ENCODE measurements at places on chromosomes 11 and 22.

DNA sequence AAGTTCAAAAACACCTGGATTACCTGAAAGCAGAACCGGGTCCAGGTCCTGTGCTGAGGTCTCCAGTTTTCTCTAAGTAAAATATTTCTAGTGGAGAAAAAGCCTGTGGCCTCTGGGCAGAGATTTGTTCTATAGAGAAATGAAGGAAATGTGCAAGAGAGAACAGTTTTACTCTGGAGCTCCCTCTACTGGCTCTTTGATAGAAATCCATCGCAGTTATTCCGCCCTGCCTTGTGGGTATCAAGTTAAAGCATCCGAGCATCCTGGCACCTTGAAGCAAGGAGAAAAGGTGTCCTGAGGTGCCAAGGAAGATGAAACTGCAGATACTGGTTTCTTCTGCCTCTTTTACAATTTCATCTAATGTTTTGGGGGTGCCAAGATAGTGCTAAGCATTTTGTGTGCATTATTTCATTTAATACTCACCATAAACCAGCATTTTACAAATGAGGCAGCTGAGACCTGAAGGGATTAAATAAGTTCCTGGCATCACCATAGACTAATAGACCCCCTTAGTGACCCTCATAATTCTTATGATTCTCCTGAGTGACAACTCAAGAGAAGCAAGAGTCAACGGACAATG, 113.1 kb upstream of the HSD17B12 start:
- H3K36me3 ChIP-seq: no peaks in the 10 kb centered on the region
- peaks cover 59% of the 10 kb centered on the region for H3K27me3 ChIP-seq
- DNase-seq: peak; percentile 70
- no peaks in the 10 kb centered on the region for H3K4me1 ChIP-seq
- H3K4me3 ChIP-seq: no peak overlapping the region

- no peaks in the 10 kb centered on the region for H3K4me1 ChIP-seq
- no peak overlapping the region for H3K4me3 ChIP-seq
- peaks cover 45% of the 10 kb centered on the region for H3K27me3 ChIP-seq
Measured at GRCh38 chr11:98107736-98108135, 913.0 kb upstream of the CNTN5 start.

DNA sequence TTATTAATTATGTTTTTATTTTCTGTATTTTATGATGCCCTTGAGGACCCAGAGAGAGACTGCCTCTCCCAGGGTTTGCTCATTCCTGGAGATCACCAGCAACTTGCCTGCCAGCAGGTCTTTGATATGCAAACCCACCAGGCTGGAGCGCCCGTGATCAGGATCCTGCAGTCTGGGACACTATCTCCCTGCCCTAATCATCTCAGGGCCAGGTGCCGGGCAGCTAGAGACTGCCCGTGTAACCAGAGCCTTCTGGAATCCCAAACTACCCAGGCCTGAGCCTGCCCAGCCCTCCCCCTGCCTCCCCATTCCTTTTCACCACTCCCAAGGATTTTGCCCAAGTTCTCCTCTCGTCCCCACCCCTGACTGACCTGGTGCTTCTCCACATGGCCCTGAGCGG, 52.2 kb upstream of the B3GAT1 start:
- no peaks in the 10 kb centered on the region for H3K4me1 ChIP-seq
- H3K36me3 ChIP-seq: no peaks in the 10 kb centered on the region
- no peak for DNase-seq
- no peak overlapping the region for H3K27ac ChIP-seq
- no peak overlapping the region for H3K4me3 ChIP-seq

DNA sequence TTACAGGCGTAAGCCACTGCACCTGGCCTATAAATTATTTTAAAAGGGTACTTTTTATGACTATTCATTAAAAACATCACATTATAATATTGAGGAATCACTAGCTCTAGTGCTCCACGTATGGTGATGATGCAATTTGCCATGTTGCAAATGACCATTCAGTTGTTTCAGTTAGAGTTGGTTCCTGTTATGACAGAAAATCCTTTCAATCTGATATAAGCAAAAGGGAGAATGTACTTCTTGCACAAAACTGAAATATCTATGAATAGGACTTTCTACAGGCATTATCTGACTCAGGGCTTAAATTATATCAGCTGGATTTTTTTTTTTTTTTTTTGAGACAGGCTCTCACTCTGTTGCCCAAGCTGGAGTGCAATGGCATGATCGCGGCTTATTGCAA, 45.6 kb upstream of the RRM1 start:
- DNase-seq: no peak
- H3K27me3 ChIP-seq: no peaks in the 10 kb centered on the region
- peaks cover 20% of the 10 kb centered on the region for H3K4me1 ChIP-seq
- H3K36me3 ChIP-seq: peaks cover 6% of the 10 kb centered on the region
- H3K4me3 ChIP-seq: no peak overlapping the region

GRCh38 chr11:48056325-48057183, 76.2 kb downstream of the PTPRJ start:
- DNase-seq: no peak
- H3K4me3 ChIP-seq: no peak overlapping the region
- no peaks in the 10 kb centered on the region for H3K36me3 ChIP-seq

DNA sequence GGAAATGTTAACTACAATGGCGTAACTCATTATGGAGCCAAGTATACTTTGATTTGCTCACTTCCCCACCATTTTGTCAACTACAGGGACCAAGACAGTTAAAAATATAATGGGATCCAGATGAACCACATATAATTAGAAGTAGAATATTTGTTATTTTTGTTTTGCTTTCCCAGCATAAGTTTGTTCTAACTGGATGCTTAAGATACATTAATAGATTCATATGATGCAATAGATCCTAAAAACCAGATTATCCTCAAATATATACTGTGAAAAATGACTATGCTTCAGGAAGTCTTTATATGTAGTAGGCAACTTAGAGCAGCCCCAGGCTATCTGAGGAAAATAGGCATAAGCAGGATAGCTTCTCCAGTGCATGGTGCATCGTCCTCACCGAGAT, 38.3 kb downstream of the SESN3 start:
- H3K27me3 ChIP-seq: no peaks in the 10 kb centered on the region
- peaks cover 14% of the 10 kb centered on the region for H3K36me3 ChIP-seq
- H3K4me3 ChIP-seq: no peak overlapping the region
- no peak overlapping the region for H3K27ac ChIP-seq

- H3K4me3 ChIP-seq: no peak overlapping the region
- H3K4me1 ChIP-seq: peaks cover 34% of the 10 kb centered on the region
- DNase-seq: peak; percentile 88
- peaks cover 4% of the 10 kb centered on the region for H3K36me3 ChIP-seq
Measured at GRCh38 chr11:130772266-130773227, 143.7 kb downstream of the SNX19 start.

DNA sequence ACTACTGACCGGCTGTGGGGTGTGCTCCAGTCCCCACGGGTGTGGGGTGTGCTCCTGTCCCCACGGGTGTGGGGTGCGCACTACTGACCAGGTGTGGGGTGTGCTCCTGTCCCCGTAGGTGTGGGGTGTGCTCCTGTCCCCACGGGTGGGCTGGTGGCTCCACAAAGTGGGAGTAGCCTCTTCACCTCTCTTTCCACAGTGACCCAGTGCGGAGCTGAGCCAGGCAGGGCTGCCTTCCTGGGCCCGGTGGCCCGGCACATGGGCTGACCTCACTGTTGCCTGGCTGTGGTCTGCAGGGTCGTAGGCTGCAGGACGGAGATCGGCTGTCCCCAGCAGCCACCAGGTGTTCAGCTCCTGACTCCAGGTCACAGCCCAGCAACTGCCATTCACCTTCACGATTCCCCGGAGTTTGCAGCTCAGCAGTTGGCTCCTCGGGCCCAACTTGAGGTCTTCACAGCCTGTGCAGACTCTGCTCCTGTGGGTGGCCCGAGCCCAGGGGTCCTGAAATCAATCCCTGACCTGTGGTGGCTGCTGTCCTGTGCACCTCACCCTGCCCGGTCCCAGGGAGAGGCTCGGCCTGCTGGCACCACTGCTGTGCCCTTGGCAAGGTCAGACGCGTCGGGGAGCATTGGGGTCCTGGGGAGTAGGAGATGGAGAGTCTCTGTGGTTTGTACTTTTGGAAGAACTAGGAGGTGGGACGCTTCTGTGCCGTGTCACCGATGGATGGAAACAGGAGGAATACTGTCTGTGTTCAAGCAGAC, 414.3 kb downstream of the TBC1D22A start:
- no peaks in the 10 kb centered on the region for H3K27me3 ChIP-seq
- H3K4me1 ChIP-seq: no peaks in the 10 kb centered on the region
- DNase-seq: no peak
- no peak overlapping the region for H3K4me3 ChIP-seq

- H3K4me3 ChIP-seq: no peak overlapping the region
- H3K36me3 ChIP-seq: no peaks in the 10 kb centered on the region
- H3K27ac ChIP-seq: no peak overlapping the region
- DNase-seq: no peak
- H3K4me1 ChIP-seq: no peaks in the 10 kb centered on the region
Measured at GRCh38 chr22:48438096-48438495, 1389.6 kb downstream of the BRD1 start.

- H3K27ac ChIP-seq: peak overlapping the region; percentile 84
- H3K36me3 ChIP-seq: peaks cover 49% of the 10 kb centered on the region
- peaks cover 11% of the 10 kb centered on the region for H3K27me3 ChIP-seq
- DNase-seq: no peak
- peaks cover 6% of the 10 kb centered on the region for H3K4me1 ChIP-seq
Measured at GRCh38 chr22:32411402-32411801, 645 bp downstream of the RTCB start.

GRCh38 chr11:102926517-102926916, 29.0 kb downstream of the MMP13 start:
- H3K27me3 ChIP-seq: no peaks in the 10 kb centered on the region
- peaks cover 7% of the 10 kb centered on the region for H3K4me1 ChIP-seq
- no peaks in the 10 kb centered on the region for H3K36me3 ChIP-seq
- no peak for DNase-seq

Measured in MCF 10A (cell line).